ENCODE measurements at places on chromosomes 13 and 19.

- DNase-seq, result no peak
Measured at GRCh38 chr19:8491574-8491973, 10.9 kb downstream of the PRAM1 start.

- DNase-seq, result no peak
Measured at GRCh38 chr19:51002542-51003311, 1.3 kb upstream of the KLK8 start.

DNA sequence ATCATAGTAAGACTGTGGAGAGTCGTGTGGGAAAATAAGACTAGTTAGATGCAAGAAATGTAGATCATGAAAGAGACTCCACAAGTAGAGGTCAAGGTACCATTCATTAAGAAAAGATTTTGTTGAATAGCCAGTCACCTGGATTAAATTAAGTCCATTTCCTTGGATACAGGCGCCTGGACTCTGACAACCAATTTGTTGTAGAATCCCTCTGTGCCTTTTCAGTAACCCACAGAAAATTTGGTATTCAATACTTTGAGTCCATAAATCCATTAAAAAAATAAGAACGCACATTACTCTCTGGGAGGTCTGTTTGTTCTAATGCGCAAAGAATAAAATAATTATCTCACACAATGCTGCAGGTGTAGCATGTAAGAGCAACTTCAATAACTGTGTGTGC is 469.4 kb downstream of the KLF12 start:
- DNase-seq, result no peak

- DNase-seq, result no peak
Measured at GRCh38 chr13:47215736-47216135, 318.9 kb upstream of the HTR2A start.

DNA sequence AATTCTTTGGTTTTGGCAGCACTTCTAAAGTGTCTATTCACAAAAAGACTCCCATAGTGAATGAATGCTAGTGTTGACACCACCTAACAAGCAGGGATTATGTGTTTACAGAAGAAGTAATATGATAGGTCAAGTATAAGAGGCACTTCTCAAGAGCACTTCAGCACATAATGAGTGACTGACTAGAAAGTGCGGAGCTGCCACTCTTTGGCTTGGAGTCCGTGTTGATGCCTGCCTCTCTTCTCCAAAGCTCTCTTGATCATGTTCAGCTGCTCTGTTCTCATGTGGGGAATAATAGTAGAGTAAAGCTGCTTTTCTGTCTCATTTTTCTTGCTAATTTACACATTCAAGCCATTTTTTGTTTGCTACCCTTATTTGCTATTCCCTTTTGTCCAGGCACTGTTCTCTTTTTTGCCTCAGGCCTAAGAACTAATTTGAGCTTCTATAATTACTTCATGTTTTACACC is 22.7 kb upstream of the MAB21L1 start:
- DNase-seq, result peak; percentile 82

DNA sequence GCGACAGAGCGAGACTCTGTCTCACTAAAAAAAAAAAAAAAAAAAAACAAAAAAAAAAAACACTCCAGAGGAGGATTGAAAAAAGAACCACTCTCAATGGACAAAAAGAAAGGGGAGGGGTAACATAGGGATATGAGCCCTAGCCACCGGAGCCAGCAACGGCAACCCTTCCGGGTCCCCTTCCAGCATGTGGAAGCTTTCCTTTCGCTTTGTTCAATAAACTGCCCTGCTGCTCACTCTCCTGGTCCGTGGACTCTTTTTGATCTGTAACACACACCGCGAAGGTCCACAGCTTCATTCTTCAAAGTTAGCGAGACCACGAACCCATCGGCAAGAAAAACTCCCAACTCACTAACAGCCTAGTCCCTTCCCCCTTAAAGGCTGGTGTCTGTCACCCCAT is 1.0 kb upstream of the REX1BD start:
- DNase-seq, result no peak

- DNase-seq, result no peak
Measured at GRCh38 chr19:45581576-45581975, 3.0 kb downstream of the OPA3 start.

DNA sequence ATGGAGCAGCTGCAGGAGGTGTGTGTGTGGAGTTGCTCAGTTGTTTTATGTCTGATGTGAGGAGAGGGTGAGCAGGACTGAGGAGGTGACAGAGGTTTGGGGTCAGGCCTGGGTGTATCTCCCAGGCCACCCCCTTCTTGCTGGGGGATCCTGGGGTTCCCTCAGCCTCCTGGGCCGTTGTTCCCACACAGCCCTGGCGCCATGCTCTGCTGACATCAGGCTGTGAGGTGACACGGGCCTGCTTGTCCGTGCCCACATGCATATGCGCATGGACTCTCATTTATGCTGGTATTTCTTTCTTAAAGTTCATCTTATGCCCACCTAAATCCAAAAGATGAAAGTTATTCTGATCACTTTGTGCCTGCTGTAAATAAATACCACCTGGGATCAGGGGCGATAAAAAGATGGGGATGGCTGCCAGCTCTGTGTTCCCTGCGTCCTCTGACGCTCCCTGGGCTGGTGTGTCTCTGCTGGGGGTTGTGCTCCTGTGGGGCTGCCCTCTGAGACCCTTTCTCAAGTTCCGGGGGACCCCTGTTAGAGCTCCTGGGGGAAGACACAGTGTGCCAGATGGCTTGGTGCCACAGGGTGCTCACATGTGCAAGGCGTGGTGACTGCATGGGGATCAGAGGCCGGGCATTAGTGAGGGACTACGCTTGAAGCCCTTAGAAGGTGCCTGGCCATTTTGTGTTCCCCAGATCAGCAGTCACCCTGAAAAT is 12.6 kb downstream of the NAXD start:
- DNase-seq, result no peak

DNA sequence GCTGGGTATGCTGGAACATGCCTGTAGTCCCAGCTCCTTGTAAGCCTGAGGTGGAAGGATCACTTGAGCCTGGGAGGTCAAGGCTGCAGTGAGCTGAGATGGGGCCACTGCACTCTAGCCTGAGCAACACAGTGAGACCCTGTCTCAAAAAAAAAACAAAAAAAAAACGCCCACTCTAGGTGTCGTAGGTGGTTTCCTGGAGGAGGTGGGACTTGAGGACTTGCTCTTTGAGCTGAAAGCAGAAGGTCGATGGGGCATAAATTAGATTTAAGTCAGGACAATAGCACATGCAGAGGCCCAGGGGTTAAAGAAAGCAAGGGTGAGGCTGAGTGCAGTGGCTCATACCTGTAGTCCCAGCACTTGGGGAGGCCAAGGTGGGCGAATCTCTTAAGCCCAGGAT is 12.9 kb upstream of the ILF3 start:
- no peak for DNase-seq

GRCh38 chr19:31485472-31485871 is 136.2 kb upstream of the TSHZ3 start:
- no peak for DNase-seq

DNA sequence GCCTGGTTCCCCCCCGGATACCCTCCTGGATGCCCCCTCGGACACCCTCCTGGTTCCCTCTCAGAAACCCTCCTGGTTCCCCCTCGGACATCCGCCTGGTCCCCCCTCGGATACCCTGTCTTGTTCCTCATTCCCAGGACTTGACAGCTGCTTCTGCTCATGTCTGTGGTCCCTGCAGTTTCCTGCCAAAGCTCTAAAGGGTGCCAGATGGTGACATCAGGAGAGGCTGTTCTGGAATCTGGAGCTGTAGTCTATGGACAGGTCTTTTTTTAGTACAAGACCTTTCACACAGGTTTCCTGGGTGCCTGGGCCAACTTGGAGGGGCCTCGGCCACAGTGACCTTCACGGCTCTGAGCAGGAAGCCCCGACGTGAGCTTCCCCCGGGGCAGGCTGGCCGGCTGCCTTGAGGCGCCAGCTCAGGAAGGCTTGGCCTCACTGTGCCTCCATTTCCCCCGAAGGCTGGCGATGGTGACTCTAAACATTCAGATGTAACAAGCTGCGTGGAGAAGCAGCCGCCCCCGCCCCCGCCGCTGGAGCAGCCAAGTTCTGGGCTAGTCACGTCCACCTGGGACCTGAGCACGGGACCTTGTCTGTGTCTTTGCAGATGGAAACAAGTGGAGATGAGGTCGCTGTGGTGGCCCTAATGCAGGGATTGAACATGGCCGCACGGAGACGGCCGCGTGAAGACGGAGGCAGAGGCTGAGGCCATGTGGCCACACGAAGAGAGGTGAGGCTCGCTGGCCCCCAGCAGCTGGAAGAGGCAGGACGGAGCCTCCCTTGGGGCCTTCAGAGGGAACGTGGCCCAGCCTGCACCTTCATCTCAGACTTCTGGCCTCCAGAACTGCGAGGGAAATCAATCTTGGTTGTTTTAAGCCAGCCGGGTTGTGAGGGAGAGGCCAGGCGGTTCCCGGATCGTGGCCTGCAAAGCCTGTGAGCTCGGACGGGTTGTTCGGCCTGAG is 12.7 kb downstream of the SGTA start:
- no peak for DNase-seq

GRCh38 chr13:67278235-67278634 is 48.1 kb upstream of the PCDH9 start:
- DNase-seq, result no peak

DNA sequence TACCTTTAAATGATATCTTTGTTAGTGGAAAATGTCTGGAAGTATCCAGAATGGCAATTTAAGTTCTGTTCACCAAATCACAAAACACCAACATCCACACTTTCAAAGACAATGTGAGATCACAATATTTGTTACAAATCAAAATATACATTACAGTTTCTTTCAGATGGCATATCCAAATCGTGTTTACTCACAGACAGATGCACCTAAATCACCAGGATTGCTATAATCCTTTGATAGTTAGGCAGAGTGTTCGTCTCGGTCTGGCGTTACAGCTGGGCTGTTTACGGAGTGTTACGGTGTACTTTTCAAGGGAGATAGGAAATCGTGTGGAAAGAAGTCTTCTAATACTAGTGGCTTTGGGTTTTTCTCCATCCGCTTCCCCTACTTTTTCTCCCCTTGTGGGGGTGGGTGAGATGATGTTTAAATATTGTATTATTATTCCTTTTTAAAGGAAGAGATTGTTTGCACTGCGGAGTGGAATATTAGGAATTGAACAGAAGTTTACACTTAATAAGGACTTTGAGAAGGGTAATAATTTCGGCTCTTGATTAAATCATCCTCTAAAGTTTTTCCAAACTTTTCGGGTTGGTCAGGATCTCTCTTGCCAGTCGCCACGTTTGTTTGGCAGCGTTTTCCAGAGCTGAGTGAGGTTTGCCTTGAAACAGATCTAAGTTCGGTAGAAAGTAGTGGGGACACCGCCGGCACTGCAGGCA is 1.8 kb downstream of the MAB21L1 start:
- DNase-seq, result no peak

DNA sequence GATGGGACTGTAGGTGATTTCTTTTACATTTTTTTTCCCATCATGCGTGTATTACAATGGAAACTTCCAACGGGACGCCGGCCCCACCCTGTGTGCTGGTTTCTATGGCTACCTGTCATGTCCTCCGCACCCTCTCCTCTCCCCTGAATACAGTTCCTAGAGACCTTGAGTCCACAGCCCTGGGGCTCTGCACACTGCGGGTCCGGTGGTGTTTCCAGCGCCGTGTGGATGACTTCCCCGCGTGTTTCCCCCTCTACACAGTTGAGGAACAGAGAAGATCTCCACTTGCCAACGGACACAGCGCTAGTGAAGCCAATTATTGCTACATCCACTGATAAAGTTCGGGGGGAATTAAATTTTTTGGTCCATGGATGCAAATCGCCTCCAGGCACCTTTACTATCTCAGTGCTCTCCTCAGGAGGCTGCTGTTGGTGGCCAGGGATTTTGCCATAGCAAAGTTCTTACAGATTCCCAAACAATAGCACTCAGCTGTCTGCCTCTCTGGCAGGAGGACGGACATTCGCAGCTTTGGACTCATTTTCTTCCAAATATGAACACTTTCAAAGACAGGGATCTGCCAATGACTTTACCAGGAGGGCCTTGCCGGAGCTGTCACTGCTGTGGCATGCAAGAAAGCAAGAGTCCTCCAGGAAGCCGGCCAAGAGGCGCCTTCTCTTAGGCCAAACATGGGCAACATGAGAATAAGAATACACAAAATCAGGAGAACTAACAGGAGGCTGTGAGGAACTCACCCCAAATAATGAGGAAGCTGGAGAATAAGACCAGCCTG is 39.3 kb upstream of the GAS6 start:
- no peak for DNase-seq

GRCh38 chr19:43610493-43610892 is 1.4 kb upstream of the SRRM5 start:
- DNase-seq, result no peak

- DNase-seq, result no peak
Measured at GRCh38 chr13:86486582-86486981, 687.4 kb upstream of the SLITRK6 start.

DNA sequence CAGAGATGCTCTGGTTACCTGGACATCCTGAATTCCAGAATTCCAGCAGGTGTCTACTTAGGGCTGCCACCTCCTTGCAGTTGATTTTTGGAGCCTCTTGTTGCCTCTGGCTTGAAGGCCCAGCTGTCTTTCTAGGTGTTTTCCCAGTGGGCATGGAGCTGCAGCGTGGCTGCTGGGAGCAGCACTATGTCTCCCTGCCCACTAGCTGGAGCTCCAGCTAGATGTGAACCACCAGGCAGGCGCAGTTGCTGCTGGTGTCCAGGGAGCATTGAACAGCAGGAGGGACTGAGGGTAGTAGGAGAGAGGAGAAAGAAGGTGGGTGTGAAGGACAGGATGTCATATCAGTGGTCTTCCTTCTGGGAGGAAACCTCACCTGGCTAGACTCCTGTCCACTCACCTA is 9.9 kb upstream of the SELENOW start:
- DNase-seq, result no peak

- no peak for DNase-seq
Measured at GRCh38 chr13:51043310-51043709, 67.8 kb downstream of the C13orf42 start.

DNA sequence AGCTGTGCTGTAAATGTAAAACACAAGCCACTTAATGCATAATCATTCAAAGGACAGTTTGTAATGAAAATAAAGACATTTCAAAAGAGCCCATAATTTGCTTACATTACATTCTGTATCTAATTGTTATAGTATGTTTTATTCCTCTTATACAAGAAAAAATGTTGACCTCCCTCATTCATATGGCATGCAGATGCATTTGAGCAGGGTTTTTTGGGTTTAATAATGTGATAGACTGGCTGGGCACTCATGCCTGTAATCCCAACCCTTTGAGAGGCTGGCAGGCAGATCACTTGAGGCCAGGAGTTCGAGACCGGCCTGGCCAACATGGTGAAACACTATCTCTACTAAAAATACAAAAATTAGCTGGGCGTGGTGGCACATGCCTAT is 11.6 kb upstream of the ARL11 start:
- DNase-seq, result no peak

DNA sequence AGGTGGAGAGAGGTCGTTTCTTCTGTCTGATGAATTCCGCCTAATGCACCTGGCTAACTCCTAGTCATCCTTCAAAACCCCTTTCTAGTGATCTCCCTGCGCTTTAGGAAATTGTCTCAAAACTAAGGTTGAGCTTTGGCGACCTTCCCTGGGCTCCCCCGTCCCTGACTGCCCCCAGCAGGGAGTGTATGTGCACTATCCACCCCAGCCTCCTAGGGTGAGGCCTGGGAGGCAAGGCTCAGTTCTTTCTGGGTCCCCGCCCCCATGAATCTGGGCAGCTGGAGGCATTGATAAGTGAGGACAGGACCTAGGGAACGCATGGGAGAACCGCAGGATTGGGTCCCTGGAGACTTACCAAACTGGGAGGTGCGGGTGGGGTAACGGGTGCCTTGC is 378 bp downstream of the TLE6 start:
- DNase-seq, result no peak

- no peak for DNase-seq
Measured at GRCh38 chr13:40337651-40338050, 328.8 kb downstream of the FOXO1 start.
